ENCODE measurements at places on chromosomes 4 and X. TPM values are rescaled to one million over a fixed set of nuclear protein-coding genes. Genes with fewer than 3 reads are reported as not detected.

Gene SOX3
- not detected for total RNA-seq

GRCh38 chr4:92175250-92175649 is 128.5 kb upstream of the GRID2 start:
- no peaks in the 10 kb centered on the region for H3K4me1 ChIP-seq
- H3K27me3 ChIP-seq = no peaks in the 10 kb centered on the region
- no peak overlapping the region for H3K27ac ChIP-seq
- H3K36me3 ChIP-seq = no peaks in the 10 kb centered on the region
- H3K4me3 ChIP-seq = no peak overlapping the region

- H3K27ac ChIP-seq = no peak overlapping the region
- peaks cover 2% of the 10 kb centered on the region for H3K27me3 ChIP-seq
- H3K4me1 ChIP-seq = no peaks in the 10 kb centered on the region
- H3K4me3 ChIP-seq = no peak overlapping the region
- no peaks in the 10 kb centered on the region for H3K36me3 ChIP-seq
- no peak for DNase-seq
These were observed 14.6 kb downstream of the TLR8 start for GRCh38 chrX:12920990-12921389.

DNA sequence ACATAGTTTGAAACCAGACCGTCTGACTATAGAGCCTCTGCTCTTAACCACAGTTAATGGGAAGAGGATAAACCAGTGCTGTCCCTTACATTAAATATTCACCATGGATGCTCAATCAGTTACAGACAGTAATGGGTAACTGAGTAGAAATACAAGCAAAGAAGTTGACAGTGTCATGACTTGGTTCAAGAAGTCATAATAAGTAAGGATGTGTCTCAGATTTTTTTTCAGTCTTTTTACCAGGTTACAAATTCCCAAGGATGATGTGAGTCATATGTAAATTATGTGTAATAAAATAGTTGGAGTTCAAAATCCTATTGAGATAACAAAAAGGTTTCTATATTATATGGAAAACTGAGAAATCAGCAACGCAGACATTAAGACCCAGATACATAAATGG is 31.1 kb downstream of the ZCCHC4 start:
- H3K4me3 ChIP-seq = no peak overlapping the region
- DNase-seq = no peak
- H3K27me3 ChIP-seq = no peaks in the 10 kb centered on the region
- H3K27ac ChIP-seq = no peak overlapping the region

Gene GRID2
- total RNA-seq = not detected

DNA sequence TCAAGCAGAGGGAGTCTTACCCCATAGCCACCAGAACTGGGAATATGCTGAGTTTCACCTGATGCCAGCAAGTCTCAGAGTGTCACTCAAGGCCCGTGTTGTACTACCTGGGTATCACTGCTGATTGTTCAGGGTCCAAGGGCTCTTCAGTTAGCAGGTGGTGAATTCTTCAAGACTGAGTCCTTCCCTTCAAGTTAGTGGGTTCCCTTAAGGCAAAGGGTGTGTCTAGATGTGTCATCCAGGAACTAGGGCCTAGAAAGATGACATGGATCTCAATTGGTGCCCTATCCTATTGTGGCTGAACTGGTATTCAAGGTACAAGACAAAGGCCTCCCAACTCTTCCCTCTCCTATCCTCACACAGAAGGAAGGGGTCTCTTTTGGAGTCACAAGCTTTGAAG is 159.9 kb upstream of the DIPK2B start:
- no peaks in the 10 kb centered on the region for H3K36me3 ChIP-seq
- no peaks in the 10 kb centered on the region for H3K4me1 ChIP-seq
- H3K4me3 ChIP-seq = no peak overlapping the region
- no peak overlapping the region for H3K27ac ChIP-seq
- no peak for DNase-seq
- H3K27me3 ChIP-seq = no peaks in the 10 kb centered on the region

Gene ARMCX4
- 4.8 TPM for total RNA-seq

Gene SORBS2
- not detected for total RNA-seq

GRCh38 chr4:17701882-17702281 is 79.5 kb downstream of the FAM184B start:
- DNase-seq = no peak
- H3K27me3 ChIP-seq = peaks cover 11% of the 10 kb centered on the region
- H3K27ac ChIP-seq = no peak overlapping the region
- H3K36me3 ChIP-seq = no peaks in the 10 kb centered on the region
- no peak overlapping the region for H3K4me3 ChIP-seq
- H3K4me1 ChIP-seq = no peaks in the 10 kb centered on the region

DNA sequence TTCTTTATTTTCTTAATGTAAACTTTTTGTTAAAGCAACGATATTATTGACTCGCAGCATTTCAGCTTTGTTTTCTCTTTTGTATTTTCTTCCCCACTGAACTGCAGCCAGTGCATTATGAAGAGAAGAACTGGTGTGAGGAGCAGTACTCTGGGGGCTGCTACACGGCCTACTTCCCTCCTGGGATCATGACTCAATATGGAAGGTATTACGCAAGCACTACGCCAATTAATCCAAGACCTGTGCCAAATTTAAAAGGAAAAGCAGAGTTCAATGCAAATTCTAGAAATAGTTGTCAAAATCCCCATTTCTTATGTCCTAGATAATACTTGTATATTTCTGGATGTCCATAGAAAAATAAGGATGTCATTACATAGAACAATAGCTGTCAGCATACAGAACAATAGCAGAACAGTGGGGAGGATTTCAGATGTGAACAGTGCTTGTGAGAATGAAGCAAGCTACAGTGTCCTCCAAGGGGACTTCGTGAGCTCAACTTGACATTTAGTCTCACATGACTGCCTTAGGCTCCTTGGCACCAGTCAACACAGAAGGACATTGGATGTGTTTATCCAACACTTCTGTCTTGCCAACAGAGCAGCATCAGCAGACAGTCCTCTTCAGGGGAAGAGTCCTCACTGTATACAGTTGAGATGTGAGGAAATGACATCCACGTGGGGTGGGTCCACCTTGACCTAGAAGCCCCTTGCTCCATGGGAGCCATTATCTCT is 85.9 kb downstream of the MAOA start:
- DNase-seq = no peak
- H3K27me3 ChIP-seq = peaks cover under 1% of the 10 kb centered on the region
- H3K36me3 ChIP-seq = no peaks in the 10 kb centered on the region
- H3K27ac ChIP-seq = no peak overlapping the region
- no peak overlapping the region for H3K4me3 ChIP-seq

GRCh38 chr4:93031431-93032098 is 727.8 kb downstream of the GRID2 start:
- H3K4me1 ChIP-seq = no peaks in the 10 kb centered on the region
- no peak for DNase-seq
- no peak overlapping the region for H3K4me3 ChIP-seq

- H3K4me3 ChIP-seq = no peak overlapping the region
- DNase-seq = no peak
- H3K4me1 ChIP-seq = peaks cover 6% of the 10 kb centered on the region
- no peak overlapping the region for H3K27ac ChIP-seq
- H3K36me3 ChIP-seq = peaks cover 8% of the 10 kb centered on the region
These were observed 29.1 kb downstream of the TBL1X start for GRCh38 chrX:9493936-9494335.

Gene CLGN
- total RNA-seq = not detected

- H3K36me3 ChIP-seq = no peaks in the 10 kb centered on the region
- DNase-seq = no peak
- H3K4me1 ChIP-seq = no peaks in the 10 kb centered on the region
- no peaks in the 10 kb centered on the region for H3K27me3 ChIP-seq
- no peak overlapping the region for H3K4me3 ChIP-seq
These were observed 158.3 kb upstream of the AADAT start for GRCh38 chr4:170248029-170248428.

Gene LGI2
- not detected for total RNA-seq

- H3K27me3 ChIP-seq = peaks cover 4% of the 10 kb centered on the region
- no peaks in the 10 kb centered on the region for H3K4me1 ChIP-seq
- H3K36me3 ChIP-seq = no peaks in the 10 kb centered on the region
These were observed 79.4 kb downstream of the ADGRG4 start for GRCh38 chrX:136380010-136380769.

Gene CYLC1
- not detected for total RNA-seq

DNA sequence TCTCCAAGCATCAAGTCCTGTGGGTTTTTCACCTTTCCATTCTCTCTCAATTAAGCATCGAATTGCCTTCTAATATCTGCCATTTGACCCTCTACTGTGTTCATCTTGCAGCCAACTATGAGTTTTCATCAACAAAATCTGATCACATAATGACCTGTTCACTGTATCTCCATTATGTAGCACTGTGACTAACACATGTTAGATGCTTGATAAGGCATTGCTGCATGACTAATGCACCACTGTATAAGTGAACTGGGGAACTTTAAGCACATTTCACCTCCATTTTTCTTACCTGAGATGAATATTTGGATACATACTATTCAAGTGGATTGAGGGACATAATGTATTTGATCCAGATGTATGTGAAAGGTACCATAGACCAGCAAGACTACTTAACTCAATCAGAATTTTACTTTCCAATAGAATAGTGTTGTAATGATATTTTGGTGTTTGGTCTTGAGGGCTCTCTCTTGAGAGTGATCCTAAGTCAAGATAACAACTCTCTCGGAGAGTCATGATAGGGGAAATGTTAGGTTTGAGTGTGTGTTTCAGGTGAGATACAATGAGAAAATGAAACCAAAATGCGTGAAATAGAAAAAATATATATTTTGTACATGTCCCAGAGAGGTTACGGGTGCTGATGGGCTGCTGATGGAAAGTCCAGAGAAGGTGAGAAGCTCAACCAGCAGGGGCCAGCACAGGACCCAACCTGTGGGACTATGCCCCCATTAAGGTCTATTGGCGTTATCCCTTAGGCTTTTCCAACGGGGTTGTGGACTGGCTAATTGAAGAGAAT is 60.2 kb upstream of the HS3ST1 start:
- peaks cover 1% of the 10 kb centered on the region for H3K27me3 ChIP-seq
- no peak overlapping the region for H3K27ac ChIP-seq
- no peak overlapping the region for H3K4me3 ChIP-seq
- peaks cover 2% of the 10 kb centered on the region for H3K36me3 ChIP-seq
- H3K4me1 ChIP-seq = peaks cover 10% of the 10 kb centered on the region

DNA sequence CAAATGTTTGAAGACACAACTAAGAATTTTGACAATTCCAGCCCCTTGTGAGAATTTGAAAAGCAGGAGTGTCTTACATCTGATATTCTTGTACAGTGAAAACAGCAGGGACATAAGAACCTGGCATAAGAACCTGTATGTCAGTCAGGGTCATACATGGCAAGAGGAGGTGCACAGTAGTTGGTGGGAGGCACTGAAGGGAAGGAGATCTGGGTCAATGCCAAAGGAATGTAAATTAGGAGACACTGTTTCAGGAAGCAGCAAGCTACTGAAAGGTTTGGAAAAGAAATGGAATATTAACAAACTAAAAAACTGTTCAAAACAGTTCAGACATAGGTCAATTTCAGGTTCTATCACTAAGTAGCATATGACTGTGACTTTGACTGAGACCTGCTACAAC is 25.0 kb upstream of the SPP1 start:
- no peak for DNase-seq
- H3K27me3 ChIP-seq = peaks cover 11% of the 10 kb centered on the region
- H3K4me1 ChIP-seq = no peaks in the 10 kb centered on the region
- H3K4me3 ChIP-seq = no peak overlapping the region
- no peaks in the 10 kb centered on the region for H3K36me3 ChIP-seq

Gene UPF3B
- 11.0 TPM for total RNA-seq

- no peak for DNase-seq
- H3K36me3 ChIP-seq = peaks cover 4% of the 10 kb centered on the region
- H3K4me1 ChIP-seq = peaks cover 11% of the 10 kb centered on the region
- no peak overlapping the region for H3K27ac ChIP-seq
- no peak overlapping the region for H3K4me3 ChIP-seq
These were observed 19.6 kb upstream of the PLXNB3 start for GRCh38 chrX:153744210-153745066.

GRCh38 chr4:167469436-167469835 is 235.1 kb upstream of the SPOCK3 start:
- H3K27me3 ChIP-seq = no peaks in the 10 kb centered on the region
- H3K27ac ChIP-seq = no peak overlapping the region
- H3K4me1 ChIP-seq = no peaks in the 10 kb centered on the region
- no peak for DNase-seq

- no peaks in the 10 kb centered on the region for H3K27me3 ChIP-seq
- no peak overlapping the region for H3K27ac ChIP-seq
- no peak for DNase-seq
These were observed 49.1 kb downstream of the MID1 start for GRCh38 chrX:10571260-10571659.

Gene ZCCHC12
- total RNA-seq = not detected

- H3K27me3 ChIP-seq = no peaks in the 10 kb centered on the region
- no peak for DNase-seq
- peaks cover 38% of the 10 kb centered on the region for H3K4me1 ChIP-seq
- H3K36me3 ChIP-seq = peaks cover 49% of the 10 kb centered on the region
- no peak overlapping the region for H3K4me3 ChIP-seq
These were observed 10.9 kb upstream of the UVSSA start for GRCh38 chr4:1336088-1336491.

DNA sequence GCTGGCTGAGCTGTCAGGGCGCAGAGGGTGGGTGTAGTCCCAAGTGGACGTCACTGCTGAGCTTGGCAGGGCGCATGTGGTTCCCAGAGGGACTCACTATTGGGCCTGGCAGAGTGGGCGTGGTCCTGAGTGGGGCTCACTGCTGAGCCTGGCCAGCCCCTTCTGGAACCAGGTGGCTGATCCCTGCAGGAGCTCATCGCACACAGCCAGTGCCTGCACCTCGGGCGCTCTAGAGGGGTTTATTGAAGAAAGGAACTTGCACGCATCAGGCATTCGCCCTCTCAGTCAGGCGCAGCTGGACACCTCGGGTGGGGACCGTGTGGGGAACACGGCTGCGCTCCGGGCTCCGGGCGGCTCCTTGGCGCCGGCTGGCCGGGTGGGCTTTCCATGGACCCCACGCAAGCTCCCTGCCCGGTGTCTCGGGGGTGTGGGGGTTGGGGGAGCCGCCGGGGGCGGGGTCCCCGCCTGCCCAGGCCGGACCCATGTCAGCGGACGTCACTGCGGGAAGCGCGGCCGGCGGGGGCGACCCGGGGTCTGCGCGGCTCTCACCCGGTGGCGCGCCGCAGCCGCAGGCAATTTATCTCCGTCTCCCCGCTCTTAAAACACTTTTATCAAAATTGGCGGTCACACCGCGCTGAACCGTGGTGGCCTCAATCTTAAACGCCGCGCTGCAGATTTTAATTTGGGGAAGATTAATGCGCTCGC is 65.4 kb upstream of the NKX1-1 start:
- no peak overlapping the region for H3K4me3 ChIP-seq
- H3K36me3 ChIP-seq = no peaks in the 10 kb centered on the region
- H3K4me1 ChIP-seq = no peaks in the 10 kb centered on the region
- H3K27ac ChIP-seq = no peak overlapping the region
